Glomerular endothelial cell (primary cell): ENCODE measurements at places on chromosomes 11 and 22. TPM values are rescaled to one million over a fixed set of nuclear protein-coding genes. Genes with fewer than 3 reads are reported as not detected.

DNA sequence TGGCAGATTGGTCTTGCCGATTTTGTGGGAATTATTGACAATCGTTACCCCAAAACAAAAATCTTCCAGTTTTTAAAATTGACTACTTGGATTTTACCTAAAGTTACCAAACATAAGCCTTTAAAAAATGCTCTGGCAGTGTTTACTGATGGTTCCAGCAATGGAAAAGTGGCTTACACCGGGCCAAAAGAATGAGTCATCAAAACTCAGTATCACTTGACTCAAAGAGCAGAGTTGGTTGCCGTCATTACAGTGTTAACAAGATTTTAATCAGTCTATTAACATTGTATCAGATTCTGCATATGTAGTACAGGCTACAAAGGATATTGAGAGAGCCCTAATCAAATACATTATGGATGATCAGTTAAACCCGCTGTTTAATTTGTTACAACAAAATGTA lies 37.2 kb downstream of the IGLL1 start:
- DNase-seq = no peak

DNA sequence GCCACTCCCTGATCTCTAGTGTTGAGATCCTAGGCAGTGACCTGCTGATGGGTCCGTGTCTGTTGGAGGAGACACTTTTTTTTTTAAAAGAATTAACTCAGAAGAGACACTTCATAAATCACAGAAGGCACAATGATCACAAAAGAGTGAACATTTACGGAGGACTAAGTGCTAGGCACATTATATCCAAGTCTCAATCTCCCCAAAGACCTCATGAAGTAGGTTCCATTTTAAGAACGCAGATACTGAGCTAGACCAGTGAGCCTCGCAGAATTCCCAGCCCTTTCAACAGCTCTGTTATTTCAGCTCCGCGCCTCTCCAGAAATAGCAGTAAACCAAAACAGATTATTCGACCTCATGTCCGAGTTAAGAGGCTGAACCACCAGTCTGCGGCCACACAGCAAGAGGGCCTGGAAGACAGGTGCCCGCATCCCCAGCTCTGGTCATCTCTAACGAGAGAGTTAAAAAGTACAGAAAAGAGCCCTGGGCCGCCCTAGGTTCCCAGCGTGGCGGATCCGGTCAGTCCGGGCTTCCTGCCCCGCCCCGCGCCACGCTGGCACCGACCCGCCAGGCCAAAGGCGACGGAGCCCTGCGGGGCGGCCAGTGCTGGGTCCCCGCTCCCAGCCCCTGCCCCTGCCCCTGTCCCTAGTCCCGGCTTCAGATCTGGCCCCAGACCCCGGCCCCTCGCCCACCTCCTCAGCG lies 612 bp downstream of the XBP1 start:
- DNase-seq = peak; percentile 14

- DNase-seq = no peak
Observed at GRCh38 chr22:38204784-38205183, 3.0 kb downstream of the MAFF start.

- no peak for DNase-seq
Observed at GRCh38 chr22:23894710-23895598, 771 bp downstream of the MIF start.

The DMC1 gene
- 1.3 TPM in 1 of 2 replicates, not detected in the other for total RNA-seq
